ENCODE measurements at places on chromosomes 5 and 9. TPM values are rescaled to one million over a fixed set of nuclear protein-coding genes. Genes with fewer than 3 reads are reported as not detected.

- DNase-seq = no peak
Observed at GRCh38 chr9:92236915-92237314, 56.6 kb downstream of the IARS1 start.

- no peak for DNase-seq
Observed at GRCh38 chr5:56479696-56480077, 246.6 kb upstream of the ANKRD55 start.

GRCh38 chr9:110918316-110919049 is 119.8 kb downstream of the LPAR1 start:
- DNase-seq = no peak

The CCNJL gene
- 13.0 TPM for total RNA-seq

The KIF24 gene
- total RNA-seq = 5.2 TPM

DNA sequence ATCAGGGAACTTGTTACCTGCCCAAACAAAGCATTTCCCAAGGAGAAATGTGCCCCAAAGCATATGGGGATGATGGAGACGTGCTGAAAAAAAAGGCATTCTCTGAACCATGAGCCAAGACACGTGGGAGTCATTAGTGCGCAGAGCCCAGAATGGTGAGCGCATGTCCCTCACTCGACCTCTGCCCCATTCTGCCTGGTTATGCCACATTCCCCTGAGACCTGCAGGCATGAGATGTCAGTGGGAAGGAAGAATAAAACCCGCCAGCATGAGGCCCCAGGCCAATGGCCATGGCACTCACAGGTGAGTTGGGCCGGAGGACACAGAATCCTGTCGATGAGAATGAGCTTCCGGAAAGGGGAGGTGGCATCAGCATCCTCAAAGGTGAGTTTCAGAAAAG is 228.9 kb downstream of the CDK5RAP2 start:
- no peak for DNase-seq

DNA sequence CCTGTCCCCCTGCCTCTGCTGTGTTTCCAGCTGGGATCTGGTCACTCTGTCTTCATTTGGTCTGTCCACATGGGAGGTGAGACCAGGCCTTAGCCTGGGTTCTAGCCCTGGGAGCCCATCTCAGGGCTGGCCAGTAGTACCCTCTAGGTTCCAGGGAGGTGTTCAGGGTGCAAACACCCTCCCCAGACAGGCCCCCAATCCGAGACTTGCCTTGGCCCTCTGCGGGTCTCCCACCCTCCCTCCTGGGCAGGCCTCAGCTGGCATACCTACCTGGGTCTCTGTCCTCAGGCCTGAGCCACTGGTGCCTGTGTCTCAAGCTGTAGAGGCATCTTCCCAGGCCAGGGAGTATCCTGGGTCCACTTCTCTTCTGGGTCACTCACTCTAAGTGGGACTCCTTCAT is 925 bp upstream of the SAPCD2 start:
- DNase-seq = no peak

The KLHL9 gene
- 13.1 TPM for total RNA-seq
